Stimulated activated memory B cell treated with anti-CD40 and anti-IgM and Interleukin-4, amounts not matched to agents 10 μg/mL and 1 μg/mL and 100 μg/mL, for 72 hours (primary cell): ENCODE measurements at places on chromosomes 11 and 22.

- H3K36me3 ChIP-seq = no peaks in the 10 kb centered on the region
- no peak overlapping the region for H3K4me3 ChIP-seq
- H3K4me1 ChIP-seq = peaks cover 50% of the 10 kb centered on the region
- no peak for ATAC-seq
- no peaks in the 10 kb centered on the region for H3K27me3 ChIP-seq
These were observed 79.1 kb downstream of the KCNQ1 start for GRCh38 chr11:2523821-2524391.

- H3K4me3 ChIP-seq = peak overlapping the region; percentile 80
- peaks cover 49% of the 10 kb centered on the region for H3K36me3 ChIP-seq
- peaks cover 69% of the 10 kb centered on the region for H3K4me1 ChIP-seq
These were observed 9.8 kb downstream of the RAB30 start for GRCh38 chr11:83061883-83062282.

DNA sequence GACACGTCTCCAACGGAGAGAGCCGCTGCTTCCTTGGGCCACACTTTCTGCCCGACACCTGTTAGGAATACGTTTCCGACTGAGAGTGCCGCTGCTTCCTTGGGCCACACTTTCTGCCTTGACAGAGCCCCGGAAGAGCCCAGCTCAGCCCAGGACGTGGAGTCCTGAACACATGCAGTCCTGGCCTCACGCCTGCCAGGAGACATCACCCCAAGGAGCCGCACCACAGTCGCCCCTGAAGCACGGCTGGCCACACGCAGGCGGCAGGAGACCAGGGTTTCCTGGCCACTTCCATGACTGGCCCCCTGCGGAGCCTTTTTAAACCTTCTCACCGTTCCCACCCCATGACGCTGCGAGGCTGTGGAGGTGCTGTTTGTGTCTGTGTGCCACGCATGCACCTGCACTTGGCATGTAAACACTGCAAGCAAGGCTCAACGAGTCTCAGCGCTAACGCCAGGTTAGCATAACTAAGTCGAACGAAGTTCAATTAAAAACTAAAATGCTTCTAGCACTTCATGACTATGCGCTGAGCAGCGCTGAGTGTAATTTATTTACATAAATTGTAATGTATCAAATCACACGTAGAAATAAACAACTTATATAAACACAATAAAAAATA is 8.8 kb downstream of the TOLLIP start:
- H3K27ac ChIP-seq = no peak overlapping the region
- H3K4me1 ChIP-seq = peaks cover 37% of the 10 kb centered on the region
- H3K4me3 ChIP-seq = no peak overlapping the region
- no peak for ATAC-seq
- no peaks in the 10 kb centered on the region for H3K27me3 ChIP-seq

DNA sequence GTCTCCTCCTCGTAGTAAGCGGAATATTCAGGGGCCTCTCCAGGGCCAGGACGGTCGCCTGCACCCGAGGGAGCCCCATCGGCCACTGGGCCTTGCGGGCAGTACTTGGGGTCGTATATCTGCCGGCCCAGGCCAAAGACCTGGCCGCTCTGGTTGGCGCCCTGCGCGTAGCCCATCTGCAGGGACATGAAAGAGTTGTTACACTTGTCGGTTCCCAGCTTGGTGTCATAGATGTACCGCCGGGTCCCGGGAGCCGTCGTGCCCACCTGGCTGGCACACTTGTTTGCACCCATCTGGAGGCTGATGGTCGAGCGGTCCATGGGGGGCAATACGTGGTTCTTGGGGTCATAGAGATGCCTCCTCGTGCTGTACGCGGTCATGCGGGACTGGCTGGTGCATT is 19.4 kb upstream of the SPATA19 start:
- H3K4me3 ChIP-seq = no peak overlapping the region
- H3K27me3 ChIP-seq = peaks cover 31% of the 10 kb centered on the region
- H3K4me1 ChIP-seq = no peaks in the 10 kb centered on the region
- no peak overlapping the region for H3K27ac ChIP-seq
- no peak for ATAC-seq
- H3K36me3 ChIP-seq = no peaks in the 10 kb centered on the region

DNA sequence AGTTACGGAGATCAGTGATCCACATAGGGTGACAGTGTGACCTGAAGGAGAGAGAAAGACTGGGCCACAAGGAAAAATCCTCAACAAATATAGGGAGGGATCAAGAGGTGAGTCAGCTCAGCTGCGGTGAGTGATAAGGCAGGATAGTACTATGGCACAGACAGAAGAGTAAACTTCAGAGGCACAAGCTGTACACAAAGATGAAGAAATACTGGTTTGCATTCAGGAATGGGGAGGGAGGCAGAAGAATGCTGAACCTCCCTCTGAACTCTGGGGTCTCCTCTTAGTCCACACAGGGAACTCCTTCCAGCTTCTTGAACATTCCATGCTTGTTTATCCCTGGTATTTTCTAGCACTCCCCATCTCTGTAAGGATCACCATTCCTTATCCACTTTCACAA is 162.7 kb downstream of the BARX2 start:
- H3K27ac ChIP-seq = no peak overlapping the region
- no peaks in the 10 kb centered on the region for H3K27me3 ChIP-seq
- no peaks in the 10 kb centered on the region for H3K4me1 ChIP-seq
- ATAC-seq = no peak
- H3K4me3 ChIP-seq = no peak overlapping the region
- no peaks in the 10 kb centered on the region for H3K36me3 ChIP-seq

- H3K27ac ChIP-seq = no peak overlapping the region
- peaks cover 52% of the 10 kb centered on the region for H3K4me1 ChIP-seq
- H3K4me3 ChIP-seq = no peak overlapping the region
- peaks cover 62% of the 10 kb centered on the region for H3K27me3 ChIP-seq
These were observed 3.1 kb downstream of the BIK start for GRCh38 chr22:43113526-43114251.

- H3K36me3 ChIP-seq = peaks cover 5% of the 10 kb centered on the region
- peak overlapping the region; percentile 95 for H3K27ac ChIP-seq
- peak; percentile 92 for ATAC-seq
- H3K4me1 ChIP-seq = peaks cover 64% of the 10 kb centered on the region
- H3K27me3 ChIP-seq = no peaks in the 10 kb centered on the region
- H3K4me3 ChIP-seq = peak overlapping the region; percentile 59
These were observed 123.6 kb downstream of the ABTB2 start for GRCh38 chr11:34234086-34234740.

GRCh38 chr11:119195680-119196079 is 10.4 kb downstream of the NHERF4 start:
- H3K4me1 ChIP-seq = peaks cover 9% of the 10 kb centered on the region
- H3K36me3 ChIP-seq = no peaks in the 10 kb centered on the region
- no peak for ATAC-seq

DNA sequence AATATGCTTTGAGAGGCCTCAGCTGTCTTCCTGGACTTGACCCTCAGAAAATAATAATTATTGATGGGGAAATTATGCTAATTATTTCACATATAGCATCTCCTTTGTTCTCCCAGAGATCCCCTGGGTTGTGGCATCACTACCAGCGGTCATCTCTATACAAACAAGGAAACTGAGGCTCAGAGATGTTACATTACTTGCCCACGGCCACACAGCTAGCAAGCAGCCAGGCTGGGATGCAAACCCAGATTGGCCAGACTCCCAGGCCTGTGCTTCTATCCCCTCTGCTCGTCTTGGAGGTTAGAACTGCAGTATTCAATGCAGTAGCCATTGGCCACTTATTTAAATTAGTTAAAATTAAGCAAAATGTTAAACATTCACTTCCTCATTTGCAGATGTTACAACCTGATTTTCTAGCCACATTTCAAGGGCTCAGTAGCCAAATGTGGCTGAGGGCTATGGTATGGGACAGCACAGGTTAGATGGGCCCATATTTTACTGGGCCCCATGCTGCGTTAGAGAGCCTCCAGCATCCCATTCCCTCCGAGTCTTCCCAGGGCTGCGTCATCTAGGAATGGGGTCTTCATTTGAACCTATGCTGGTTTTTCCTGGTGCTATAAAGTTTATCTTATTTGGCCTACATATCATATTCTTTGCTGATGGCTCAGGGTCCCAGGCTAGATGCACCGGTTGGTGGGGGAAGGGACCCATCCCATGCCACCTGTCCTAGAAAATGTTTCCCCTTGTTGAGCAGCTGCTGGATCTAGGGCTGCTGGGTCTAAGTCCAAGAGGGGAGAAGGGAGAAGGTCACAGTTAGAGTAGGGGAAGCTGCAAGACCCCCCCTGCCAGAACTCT is 2.2 kb downstream of the SLC35C1 start:
- no peak for ATAC-seq
- peaks cover 47% of the 10 kb centered on the region for H3K4me1 ChIP-seq
- peaks cover 28% of the 10 kb centered on the region for H3K36me3 ChIP-seq
- no peaks in the 10 kb centered on the region for H3K27me3 ChIP-seq

GRCh38 chr11:23078289-23078971 is 218.2 kb upstream of the CCDC179 start:
- H3K27ac ChIP-seq = no peak overlapping the region
- H3K27me3 ChIP-seq = no peaks in the 10 kb centered on the region
- no peak overlapping the region for H3K4me3 ChIP-seq
- H3K36me3 ChIP-seq = no peaks in the 10 kb centered on the region

GRCh38 chr11:107676336-107677057 is 35.4 kb downstream of the SLN start:
- ATAC-seq = no peak
- H3K36me3 ChIP-seq = no peaks in the 10 kb centered on the region
- no peak overlapping the region for H3K27ac ChIP-seq
- no peak overlapping the region for H3K4me3 ChIP-seq
- H3K4me1 ChIP-seq = no peaks in the 10 kb centered on the region

DNA sequence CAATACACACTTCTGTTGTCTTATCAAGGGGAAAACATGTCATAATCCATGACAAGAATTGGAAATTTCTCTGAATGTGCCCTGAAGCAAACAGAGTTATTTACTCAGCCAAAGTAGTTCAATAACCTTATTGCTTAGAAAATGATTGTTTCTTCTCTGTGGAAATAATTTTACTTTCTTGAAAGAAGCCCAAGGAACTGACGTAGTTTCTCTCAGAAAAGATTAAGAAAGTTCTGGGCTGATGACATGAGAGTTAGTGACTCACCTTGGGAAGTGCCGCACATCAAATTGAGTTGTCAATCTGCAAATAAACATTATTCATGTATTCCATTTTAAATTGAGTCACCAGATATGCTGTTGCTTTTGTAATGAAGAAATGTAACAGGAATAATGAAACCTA is 418.6 kb upstream of the LRRC4C start:
- no peak overlapping the region for H3K27ac ChIP-seq
- H3K4me1 ChIP-seq = no peaks in the 10 kb centered on the region
- ATAC-seq = no peak

- H3K36me3 ChIP-seq = no peaks in the 10 kb centered on the region
- H3K4me3 ChIP-seq = no peak overlapping the region
- no peaks in the 10 kb centered on the region for H3K27me3 ChIP-seq
- H3K27ac ChIP-seq = no peak overlapping the region
These were observed 10.8 kb upstream of the SLC35C1 start for GRCh38 chr11:45794169-45794568.

DNA sequence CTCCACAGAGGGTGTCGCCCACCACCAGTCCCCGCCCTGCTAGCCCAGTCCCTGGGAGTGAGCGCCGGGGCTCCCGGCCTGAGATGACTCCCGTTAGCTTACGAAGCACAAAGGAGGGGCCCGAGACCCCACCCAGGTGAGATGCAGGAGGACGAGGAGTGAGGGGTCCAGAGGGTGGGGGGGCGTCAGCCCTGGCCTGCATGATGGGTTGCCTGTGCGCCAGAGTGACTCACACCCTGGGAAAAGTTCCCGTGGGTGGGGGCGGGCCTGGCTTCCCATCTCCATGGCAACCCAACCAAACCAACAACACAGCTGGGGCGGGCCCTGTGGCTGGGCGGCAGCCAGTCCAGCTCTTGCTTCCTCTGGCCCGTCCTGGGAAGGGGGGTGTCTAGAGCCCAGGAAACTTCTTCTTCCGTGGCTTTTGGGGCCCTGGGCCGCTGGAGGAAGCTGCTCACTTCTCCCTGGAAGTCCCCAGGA is 4.5 kb downstream of the GAS2L1 start:
- peak overlapping the region; percentile 34 for H3K4me3 ChIP-seq
- H3K27me3 ChIP-seq = peaks cover 83% of the 10 kb centered on the region
- peaks cover 62% of the 10 kb centered on the region for H3K4me1 ChIP-seq
- no peak overlapping the region for H3K27ac ChIP-seq
- no peaks in the 10 kb centered on the region for H3K36me3 ChIP-seq

GRCh38 chr11:130847517-130847916 is 68.8 kb downstream of the SNX19 start:
- no peak overlapping the region for H3K4me3 ChIP-seq
- H3K27ac ChIP-seq = no peak overlapping the region
- no peaks in the 10 kb centered on the region for H3K36me3 ChIP-seq
- no peaks in the 10 kb centered on the region for H3K4me1 ChIP-seq

DNA sequence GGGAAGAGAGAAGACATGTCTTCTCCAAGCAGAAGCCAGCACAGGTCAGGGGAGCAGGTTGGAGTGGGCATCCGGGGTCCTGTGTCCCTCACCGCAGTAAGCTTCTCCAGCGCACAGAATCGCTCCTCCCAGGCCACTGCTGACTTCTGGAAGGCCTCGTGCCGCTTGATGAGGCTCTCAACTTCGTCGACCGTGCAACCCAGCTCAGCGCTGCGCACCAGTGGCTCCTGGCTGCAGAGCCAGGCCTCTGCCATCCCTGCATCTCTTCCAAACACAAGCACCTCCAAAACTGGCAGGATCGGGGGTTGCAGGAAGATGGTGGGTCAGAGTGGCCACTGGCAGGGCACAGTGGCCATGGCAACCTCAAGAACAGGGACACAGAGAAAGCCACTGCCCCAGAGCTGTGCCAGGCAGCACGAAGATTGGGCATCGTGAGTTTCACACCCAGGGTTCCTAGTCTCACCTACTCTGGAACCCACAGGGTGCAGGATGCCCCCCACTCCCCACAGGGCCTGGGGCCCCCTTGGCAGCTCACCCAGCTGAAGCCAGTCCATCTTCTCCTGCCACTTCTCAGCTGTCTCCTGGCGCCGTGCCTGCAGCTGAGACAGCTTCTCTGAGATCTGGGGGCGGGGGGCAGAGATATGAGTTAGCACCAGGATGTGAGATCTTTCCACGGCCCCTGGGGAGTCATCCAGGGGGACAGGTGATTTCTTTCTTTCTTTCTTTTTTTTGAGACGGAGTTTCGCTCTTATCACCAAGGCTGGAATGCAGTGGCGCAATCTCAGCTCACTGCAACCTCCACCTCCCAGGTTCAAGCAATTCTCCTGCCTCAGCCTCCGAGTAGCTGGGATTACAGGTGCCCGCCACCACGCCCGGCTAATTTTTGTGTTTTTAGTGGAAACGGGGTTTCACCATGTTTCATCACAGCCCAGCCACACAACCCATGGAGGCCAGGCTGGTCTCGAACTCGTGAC is 11.2 kb upstream of the RBM4B start:
- H3K27ac ChIP-seq = no peak overlapping the region
- no peaks in the 10 kb centered on the region for H3K36me3 ChIP-seq
- no peaks in the 10 kb centered on the region for H3K27me3 ChIP-seq
- no peak overlapping the region for H3K4me3 ChIP-seq
- H3K4me1 ChIP-seq = no peaks in the 10 kb centered on the region
- no peak for ATAC-seq

- no peaks in the 10 kb centered on the region for H3K36me3 ChIP-seq
- H3K27ac ChIP-seq = no peak overlapping the region
- H3K27me3 ChIP-seq = peaks cover 10% of the 10 kb centered on the region
- H3K4me1 ChIP-seq = peaks cover 7% of the 10 kb centered on the region
These were observed 19.4 kb downstream of the TRPM5 start for GRCh38 chr11:2424811-2425495.

- no peak overlapping the region for H3K27ac ChIP-seq
- peaks cover 34% of the 10 kb centered on the region for H3K27me3 ChIP-seq
- H3K4me1 ChIP-seq = no peaks in the 10 kb centered on the region
- H3K36me3 ChIP-seq = no peaks in the 10 kb centered on the region
- H3K4me3 ChIP-seq = no peak overlapping the region
- ATAC-seq = no peak
These were observed 28.9 kb upstream of the ISX start for GRCh38 chr22:35037089-35037488.
